ENCODE measurements at places on chromosomes 13 and 19.

- no peak for DNase-seq
Measured at GRCh38 chr13:114119196-114119595, 13.2 kb downstream of the RASA3 start.

GRCh38 chr13:111943229-111943795 is 123.6 kb upstream of the SOX1 start:
- DNase-seq: no peak

GRCh38 chr13:102277286-102277685 is 124.6 kb downstream of the FGF14 start:
- DNase-seq: no peak

- no peak for DNase-seq
Measured at GRCh38 chr13:85009447-85009846, 789.8 kb downstream of the SLITRK6 start.

All from naive thymus-derived CD4-positive, alpha-beta T cell (primary cell).